Left kidney (tissue), 8 donors: ENCODE measurements at places on chromosomes 4 and X. TPM values are rescaled to one million over a fixed set of nuclear protein-coding genes. Genes with fewer than 3 reads are reported as not detected.

Gene NEXMIF
- 3.1 TPM for polyA plus RNA-seq

Gene GPC3
- polyA plus RNA-seq = 1,367 TPM

DNA sequence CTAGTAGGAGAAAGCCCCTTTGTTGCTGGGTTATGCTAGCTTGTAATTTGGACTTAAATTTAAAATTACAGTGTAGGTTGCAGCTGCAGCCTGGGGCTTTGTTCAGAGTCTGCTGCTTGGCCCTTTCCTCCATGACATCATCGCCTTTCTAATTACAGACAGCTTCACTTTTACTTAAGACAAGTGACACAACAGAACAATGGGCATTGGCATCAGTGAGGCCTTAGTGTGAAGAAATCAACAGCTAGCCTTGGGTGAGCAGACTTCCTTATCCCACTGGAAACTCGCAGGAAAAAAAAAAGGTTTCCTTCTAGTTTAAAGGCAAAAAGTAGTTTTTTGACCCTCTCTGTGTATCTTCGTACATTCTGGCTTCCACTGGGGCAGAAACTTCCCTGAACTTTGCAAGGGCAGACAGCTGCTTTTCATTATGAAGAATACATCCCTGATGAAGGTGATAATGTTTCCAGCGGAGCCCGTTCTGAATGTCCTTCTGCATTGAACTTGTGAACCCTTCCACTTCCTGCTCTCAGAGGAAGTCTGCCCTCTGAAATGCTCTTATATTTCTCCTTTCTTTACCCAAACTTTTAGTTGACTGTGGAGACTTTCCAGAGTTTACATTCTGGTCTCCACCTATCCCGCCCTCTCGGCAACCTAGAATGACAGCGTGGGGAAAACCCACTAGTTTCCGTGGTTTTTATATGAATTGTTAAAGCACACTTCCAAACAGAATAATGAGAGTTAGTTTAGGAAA lies 123.2 kb upstream of the FAM9C start:
- DNase-seq = no peak

Gene RAB41
- polyA plus RNA-seq = 1.6 TPM

DNA sequence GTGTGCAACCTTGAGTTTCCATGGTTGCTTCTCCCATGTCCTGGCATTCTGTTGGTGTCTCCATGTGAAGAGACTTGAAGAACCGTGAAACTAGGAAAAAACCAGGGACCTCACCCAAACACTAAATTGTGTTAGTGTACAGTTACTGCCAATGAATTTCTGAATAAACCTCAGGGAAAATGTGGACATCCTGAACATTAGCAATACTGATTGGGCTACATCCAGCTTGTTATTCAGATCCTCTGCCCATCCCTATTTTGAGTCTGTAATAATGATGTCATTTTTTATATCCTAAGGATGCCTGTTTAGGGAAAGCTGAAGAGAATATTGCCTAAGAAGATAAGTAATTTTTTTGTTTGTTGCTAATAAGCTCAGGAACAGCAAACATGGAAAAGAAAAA lies 262.7 kb downstream of the TMA16 start:
- DNase-seq = no peak

Gene PCDH19
- polyA plus RNA-seq = 2.2 TPM

DNA sequence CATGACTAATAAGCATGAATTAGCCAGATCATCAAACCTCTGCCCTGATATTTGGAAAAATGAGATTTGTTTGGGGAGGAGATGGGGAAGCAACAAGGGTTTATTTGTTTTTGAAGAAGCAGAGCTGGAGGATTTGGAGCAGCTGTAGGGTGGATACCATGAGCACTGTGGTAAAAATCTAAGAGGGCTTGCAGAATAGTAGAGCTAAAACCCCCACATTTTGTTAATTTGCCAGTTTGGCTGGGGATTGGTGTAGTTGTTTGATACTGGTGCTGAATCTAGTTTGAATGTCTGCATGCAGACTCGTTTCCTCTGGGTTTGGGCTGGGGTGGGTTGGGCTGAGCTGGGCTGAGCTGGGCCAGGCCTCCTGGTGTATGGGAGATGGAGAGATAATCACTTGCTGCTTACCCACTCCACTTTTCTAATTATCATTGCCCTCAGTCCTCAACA lies 43.7 kb downstream of the SMAD1 start:
- no peak for DNase-seq

Gene ADGRG4
- polyA plus RNA-seq = not detected

Gene NALF2
- polyA plus RNA-seq = 0.35 TPM

Gene UGT2B11
- 0.71 TPM for polyA plus RNA-seq

Gene SSX4
- polyA plus RNA-seq = not detected

Gene PNPLA4
- 25.2 TPM for polyA plus RNA-seq

DNA sequence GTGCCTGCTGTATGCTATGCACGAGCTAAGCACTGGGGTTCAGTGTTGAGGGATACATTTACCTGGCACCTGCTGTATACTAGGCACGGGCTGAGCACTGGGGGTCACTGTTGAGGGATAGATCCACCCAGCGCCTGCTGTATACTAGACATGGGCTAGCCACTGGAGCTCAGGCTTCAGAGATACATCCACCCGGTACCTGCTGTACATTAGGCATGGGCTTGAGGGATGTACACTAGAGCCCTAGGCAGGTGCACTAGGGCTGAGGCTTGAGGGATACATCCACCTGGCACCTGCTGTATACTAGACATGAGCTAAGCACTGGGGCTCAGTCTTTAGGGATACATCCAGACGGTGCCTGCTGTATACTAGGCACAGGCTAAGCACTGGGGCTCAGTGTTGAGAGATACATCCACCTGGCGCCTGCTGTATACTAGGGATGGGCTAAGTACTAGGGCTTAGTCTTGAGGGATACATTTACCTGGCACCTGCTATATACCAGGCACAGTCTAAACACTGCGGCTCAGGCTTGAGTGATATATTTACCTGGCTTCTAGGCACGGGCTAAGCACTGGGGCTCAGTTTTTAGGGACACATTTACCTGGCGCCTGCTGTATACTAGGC lies 92.7 kb downstream of the ADRA2C start:
- no peak for DNase-seq

GRCh38 chr4:122481766-122482405 lies 25.4 kb upstream of the IL2 start:
- no peak for DNase-seq

- DNase-seq = no peak
Observed at GRCh38 chr4:73520821-73521220, 39.3 kb downstream of the AFM start.

DNA sequence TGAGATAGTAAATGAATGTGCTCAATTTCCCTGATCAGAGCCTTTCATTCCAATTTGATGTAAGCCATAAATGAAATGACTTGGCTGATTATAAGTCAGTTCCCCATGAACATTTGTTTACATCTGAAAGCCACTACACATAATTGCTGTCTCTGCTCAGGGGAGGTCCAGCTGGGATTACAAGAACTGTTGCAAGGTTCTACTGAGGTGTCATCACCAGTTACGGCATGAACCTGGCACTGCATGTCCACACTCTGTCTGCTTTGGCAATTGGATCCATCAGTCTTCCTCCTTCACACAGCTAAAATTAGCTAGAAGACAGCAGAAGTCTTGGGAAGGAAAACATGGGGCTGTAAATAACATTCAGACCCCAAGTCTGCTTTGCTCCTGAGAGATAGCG lies 12.8 kb upstream of the MBNL3 start:
- DNase-seq = no peak

DNA sequence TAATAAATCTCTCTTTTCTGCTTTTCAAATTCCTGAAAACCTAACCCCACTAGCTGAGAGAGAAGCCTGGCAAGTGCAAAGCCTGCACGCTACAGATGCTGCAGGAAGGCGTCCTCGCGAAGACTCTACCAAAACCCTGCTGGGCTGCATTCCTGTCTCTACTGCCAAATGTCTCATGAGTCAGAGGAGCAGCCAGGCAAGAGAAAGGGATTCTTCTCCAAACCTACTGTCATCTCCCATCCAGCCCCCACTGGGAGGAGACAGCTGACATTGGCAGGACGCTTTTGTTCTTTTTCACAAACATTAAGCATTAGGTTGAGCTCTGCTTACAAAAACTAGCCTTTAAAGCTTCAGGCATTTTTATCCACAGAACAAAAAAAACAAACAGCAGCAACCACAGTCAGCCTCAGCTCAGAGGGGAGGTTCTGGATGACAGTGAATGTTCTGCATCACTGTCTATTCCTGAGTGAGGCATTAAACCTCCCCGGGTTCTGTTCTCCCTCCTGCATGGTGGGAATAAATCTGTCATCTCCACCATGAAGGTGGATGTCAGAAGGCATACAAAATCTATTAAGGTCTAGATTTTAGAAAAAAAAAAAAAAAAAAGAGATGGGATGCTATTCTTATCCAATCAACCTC lies 18.0 kb downstream of the CRMP1 start:
- no peak for DNase-seq

DNA sequence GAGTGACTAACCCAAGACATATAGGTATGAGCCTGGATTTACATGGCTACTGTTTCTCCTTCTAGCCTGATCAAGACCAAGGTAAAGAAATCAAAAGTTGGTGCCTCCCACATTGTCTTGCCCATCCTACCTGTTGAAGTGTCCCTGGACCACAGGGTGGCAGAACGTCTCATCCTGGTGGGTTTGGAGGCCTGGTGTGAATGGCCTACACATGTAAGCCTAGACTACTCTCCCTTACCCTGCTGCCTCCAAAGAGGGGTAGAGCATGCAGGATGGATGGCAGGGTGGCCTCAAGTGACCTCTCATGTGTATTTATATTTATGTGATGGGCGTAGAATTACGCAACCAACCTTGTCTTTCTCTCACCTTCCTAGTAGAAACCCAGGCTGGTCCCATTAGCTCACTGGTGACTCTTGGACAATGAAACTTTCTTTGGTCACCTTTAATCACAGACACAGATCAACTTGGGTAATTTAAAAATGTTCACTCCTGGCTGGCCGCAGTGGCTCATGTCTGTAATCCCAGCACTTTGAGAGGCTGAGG lies 73.3 kb upstream of the SOD3 start:
- DNase-seq = no peak

Gene CSAG3
- polyA plus RNA-seq = not detected
